Neural crest cell (in vitro differentiated cells): ENCODE measurements at places on chromosomes 2 and 18. TPM values are rescaled to one million over a fixed set of nuclear protein-coding genes. Genes with fewer than 3 reads are reported as not detected.

The ALPP gene
- total RNA-seq, result not detected in 2 replicates

- peaks cover 20% of the 10 kb centered on the region for H3K36me3 ChIP-seq
- H3K27ac ChIP-seq, result no peak overlapping the region
- no peak overlapping the region for H3K4me3 ChIP-seq
- H3K4me1 ChIP-seq, result no peaks in the 10 kb centered on the region
- DNase-seq, result no peak
Observed at GRCh38 chr2:47499093-47499492, 96.1 kb downstream of the MSH2 start.

GRCh38 chr2:82169379-82169778 is 1864.8 kb upstream of the LRRTM1 start:
- no peaks in the 10 kb centered on the region for H3K27me3 ChIP-seq
- no peak overlapping the region for H3K4me3 ChIP-seq
- no peak overlapping the region for H3K27ac ChIP-seq
- H3K36me3 ChIP-seq, result no peaks in the 10 kb centered on the region
- DNase-seq, result no peak

DNA sequence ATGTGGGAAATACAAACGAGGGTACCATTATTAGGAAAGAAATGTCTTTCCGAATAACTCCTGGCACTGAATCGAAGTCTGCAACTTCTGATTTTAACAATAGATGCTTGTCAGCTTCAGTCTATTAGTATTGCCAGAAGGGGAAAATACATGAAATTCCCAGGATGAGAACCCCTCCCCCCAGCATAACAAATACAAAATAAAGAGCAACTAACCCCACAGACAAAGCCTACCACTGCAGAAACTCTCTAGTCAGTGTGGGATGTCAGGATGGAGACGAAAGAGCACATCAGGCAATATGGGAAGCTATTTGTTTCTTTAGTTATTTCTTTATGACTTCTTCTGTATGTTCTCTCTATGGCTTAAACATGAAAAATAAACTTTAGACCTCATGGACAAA is 365.0 kb upstream of the CDH2 start:
- H3K4me1 ChIP-seq, result peaks cover 15% of the 10 kb centered on the region
- peak overlapping the region; percentile 44 for H3K27ac ChIP-seq
- no peak overlapping the region for H3K4me3 ChIP-seq
- no peaks in the 10 kb centered on the region for H3K27me3 ChIP-seq
- DNase-seq, result no peak

The SLC14A1 gene
- not detected in 2 replicates for total RNA-seq

GRCh38 chr2:19846030-19846429 is 55.8 kb downstream of the TTC32 start:
- DNase-seq, result no peak
- H3K27me3 ChIP-seq, result peaks cover 5% of the 10 kb centered on the region
- H3K27ac ChIP-seq, result no peak overlapping the region
- no peaks in the 10 kb centered on the region for H3K4me1 ChIP-seq
- H3K36me3 ChIP-seq, result no peaks in the 10 kb centered on the region

- no peak overlapping the region for H3K27ac ChIP-seq
- H3K4me1 ChIP-seq, result peaks cover 4% of the 10 kb centered on the region
- H3K36me3 ChIP-seq, result no peaks in the 10 kb centered on the region
Observed at GRCh38 chr2:40457837-40458236, 5.9 kb upstream of the SLC8A1 start.

DNA sequence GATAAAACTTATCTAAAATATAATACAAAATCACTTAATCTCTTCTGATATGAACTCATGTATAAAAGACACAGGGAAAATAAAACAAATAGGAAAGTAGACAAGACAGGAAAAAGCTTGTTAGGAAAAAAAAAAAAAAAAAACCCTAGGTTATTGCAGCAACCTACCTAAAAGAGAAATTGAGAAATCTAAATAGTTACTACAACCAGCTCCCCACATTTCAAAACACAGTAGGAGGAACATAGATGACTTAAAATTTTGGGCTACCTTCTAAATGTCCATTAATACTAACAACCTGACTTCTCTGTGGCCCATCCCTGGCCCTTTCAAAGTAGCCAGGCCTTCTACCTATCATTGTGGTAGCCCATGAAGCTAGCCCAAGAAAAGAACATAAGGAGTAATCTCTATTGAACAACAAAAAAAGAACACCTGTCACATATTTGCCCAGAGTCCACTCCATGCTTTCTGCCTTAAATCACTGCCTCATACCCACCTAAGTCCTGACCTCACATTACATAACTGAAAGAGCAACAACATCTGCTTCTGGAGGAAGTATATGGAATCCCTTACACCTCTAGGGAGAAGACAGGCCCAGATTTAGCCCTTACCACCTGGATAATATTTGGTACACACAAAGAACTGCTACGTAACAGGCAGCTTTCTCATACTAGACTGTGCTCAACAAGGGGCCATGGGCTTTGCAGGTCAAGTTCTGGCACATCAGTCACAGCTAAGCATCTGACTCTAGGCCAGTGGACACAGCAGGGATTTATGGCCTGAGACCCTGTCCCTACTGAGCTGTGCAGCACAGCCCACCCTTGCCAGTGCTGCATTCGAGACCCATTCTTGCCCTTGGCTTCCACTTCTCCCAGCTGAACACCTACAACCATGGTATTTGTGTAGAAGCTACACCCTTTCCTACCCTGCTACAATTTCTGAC is 8.5 kb downstream of the SUCLG1 start:
- peak overlapping the region; percentile 44 for H3K27ac ChIP-seq
- no peaks in the 10 kb centered on the region for H3K27me3 ChIP-seq
- H3K36me3 ChIP-seq, result peaks cover 5% of the 10 kb centered on the region
- peaks cover 14% of the 10 kb centered on the region for H3K4me1 ChIP-seq

The PASK gene
- total RNA-seq, result 64.2 and 71.3 TPM in 2 replicates

The ALPI gene
- total RNA-seq, result not detected in 2 replicates

DNA sequence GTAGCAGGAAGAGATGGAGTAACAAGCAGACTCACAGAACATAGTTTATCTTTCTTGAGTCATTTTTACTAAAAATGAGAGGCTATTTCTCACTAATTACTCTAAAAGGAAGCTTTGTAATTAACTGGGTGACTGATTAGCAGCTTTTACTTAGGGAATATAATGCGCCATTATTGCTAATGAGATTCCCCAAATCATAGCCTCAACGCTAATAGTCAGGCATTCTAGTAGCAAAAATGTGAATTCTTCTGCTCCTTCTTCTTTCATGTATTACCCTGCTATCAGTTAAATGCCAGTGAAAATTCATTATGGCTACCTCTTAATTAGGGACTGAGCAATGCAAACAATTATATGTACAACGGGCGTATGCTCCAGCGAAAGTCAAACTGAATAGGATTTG is 349.8 kb downstream of the CDH19 start:
- no peaks in the 10 kb centered on the region for H3K36me3 ChIP-seq
- no peaks in the 10 kb centered on the region for H3K27me3 ChIP-seq
- peaks cover 5% of the 10 kb centered on the region for H3K4me1 ChIP-seq
- no peak for DNase-seq
- H3K4me3 ChIP-seq, result no peak overlapping the region

GRCh38 chr2:14322306-14322705 is 310.2 kb upstream of the LRATD1 start:
- no peak overlapping the region for H3K4me3 ChIP-seq
- DNase-seq, result no peak
- no peaks in the 10 kb centered on the region for H3K36me3 ChIP-seq
- peaks cover 4% of the 10 kb centered on the region for H3K27me3 ChIP-seq
- H3K27ac ChIP-seq, result no peak overlapping the region

- no peak for DNase-seq
- no peak overlapping the region for H3K27ac ChIP-seq
- no peaks in the 10 kb centered on the region for H3K36me3 ChIP-seq
- H3K27me3 ChIP-seq, result no peaks in the 10 kb centered on the region
- H3K4me3 ChIP-seq, result no peak overlapping the region
Observed at GRCh38 chr2:164655750-164656149, 34.5 kb upstream of the GRB14 start.

The SLC39A10 gene
- total RNA-seq, result 72.7 and 78.5 TPM in 2 replicates

The DSC2 gene
- total RNA-seq, result 9.8 and 10.2 TPM in 2 replicates

DNA sequence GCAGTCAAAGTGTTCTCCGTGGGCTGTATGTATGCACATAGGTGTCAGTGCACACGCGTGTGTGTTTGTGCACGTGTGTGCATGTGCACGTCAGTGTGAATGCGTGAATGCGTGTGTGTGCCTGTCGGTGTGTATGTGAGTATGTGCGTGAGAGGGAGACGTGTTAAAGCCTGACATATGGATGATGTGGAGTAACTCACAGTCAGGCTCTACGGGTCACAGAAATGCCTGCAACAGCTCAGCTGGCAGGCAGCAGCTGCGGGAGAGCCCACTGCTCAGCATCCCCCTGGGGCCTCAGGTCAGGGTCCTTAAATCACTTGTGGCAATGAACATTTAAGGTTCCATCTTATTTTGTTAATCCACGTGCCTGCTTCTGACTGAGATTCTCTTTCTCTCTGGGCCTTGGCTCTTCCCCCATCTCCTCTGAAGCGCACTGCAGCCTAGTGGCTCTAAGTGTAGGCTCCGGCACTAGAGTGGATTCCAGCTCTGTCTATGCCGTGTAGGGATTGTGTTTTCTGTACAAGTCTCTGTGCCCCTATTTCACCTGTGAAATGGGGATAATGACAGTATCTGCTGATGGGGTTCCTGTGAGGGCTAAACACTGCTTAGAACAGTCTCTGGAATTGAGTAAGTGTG is 63.0 kb downstream of the DYSF start:
- H3K4me1 ChIP-seq, result no peaks in the 10 kb centered on the region
- H3K36me3 ChIP-seq, result no peaks in the 10 kb centered on the region
- no peaks in the 10 kb centered on the region for H3K27me3 ChIP-seq
- H3K4me3 ChIP-seq, result no peak overlapping the region
- no peak for DNase-seq
- H3K27ac ChIP-seq, result no peak overlapping the region

The MEP1B gene
- total RNA-seq, result not detected in 2 replicates

DNA sequence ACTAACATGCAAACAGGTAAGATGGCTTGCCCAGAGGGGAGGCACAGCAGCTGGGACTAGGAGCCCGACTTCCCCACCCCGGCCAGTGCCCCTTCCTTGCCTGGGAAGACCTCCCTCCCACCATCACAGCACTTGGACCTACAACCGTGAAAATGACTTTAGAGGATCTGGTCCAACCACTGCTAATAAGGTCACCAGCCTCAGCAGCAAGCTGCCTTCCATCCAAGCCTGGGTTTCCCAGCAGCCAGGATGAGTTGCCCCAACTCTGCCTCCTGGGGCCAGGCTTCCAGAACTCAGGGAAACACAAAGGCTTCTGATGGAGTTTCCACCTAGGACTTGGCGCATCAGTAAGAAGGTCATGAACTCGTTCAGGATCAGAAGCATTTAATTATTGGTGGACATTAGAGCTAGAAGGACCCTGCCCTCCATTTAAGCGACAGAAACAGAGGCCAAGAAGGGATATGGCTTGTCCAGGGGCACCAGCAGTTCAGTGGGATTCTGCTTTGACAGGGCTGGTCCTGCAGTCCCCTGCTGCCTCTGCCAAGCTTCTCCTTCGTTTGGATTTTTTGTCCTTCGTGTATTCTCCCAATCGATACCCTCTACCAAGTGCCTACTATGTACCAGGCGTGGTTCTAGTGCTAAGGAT is 403.0 kb upstream of the ID2 start:
- peaks cover 1% of the 10 kb centered on the region for H3K4me1 ChIP-seq
- H3K27me3 ChIP-seq, result no peaks in the 10 kb centered on the region
- DNase-seq, result no peak
- no peaks in the 10 kb centered on the region for H3K36me3 ChIP-seq
- H3K27ac ChIP-seq, result no peak overlapping the region

DNA sequence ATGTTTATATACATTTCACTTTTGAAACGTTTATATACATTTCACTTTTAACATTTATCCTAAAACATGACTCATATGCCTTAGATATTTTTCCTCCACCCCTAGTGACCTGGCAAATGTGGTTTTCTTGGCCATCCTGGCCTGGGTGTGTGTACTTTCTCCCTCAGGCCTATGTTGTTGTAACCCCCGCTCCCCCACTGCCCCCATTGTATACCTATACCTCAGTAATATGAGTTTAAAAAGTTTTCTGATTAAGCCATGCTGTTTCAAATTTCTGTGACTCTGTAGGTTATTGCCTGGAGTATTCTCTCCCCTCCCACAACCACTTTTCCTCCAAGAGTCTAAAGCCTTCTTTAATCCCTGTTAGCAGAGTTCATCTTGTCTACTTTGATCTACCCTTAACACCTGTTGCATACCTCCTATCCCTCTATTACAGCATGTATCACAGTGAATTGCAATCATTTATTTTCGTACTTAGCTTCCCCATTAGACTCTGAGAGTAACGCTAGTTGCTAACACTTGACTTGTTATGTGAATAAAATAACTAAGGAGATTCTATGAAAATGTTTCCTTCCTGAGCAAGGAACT is 67.9 kb downstream of the LCLAT1 start:
- peaks cover 32% of the 10 kb centered on the region for H3K4me1 ChIP-seq
- no peak overlapping the region for H3K27ac ChIP-seq
- no peak for DNase-seq
- peaks cover 20% of the 10 kb centered on the region for H3K36me3 ChIP-seq

DNA sequence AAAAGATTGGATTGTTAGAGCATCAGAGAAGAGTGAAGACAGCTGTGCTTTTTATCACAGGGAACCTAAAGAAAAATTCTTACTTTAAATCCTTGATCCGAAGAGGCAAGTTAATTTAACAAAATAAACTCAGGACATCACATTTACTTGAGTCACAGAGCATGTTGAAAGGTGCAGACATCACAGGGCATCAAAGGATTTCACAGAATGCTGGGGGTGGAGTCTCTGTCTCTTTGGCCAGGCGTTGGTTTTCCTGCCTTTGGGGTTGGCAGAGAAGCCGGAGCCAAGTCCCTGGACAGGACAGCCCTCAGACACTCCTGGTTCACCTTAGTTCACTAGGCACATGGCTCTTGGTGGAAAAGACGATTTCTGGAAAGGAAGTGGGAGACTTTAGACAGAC is 56.3 kb downstream of the SH3RF3 start:
- H3K27me3 ChIP-seq, result no peaks in the 10 kb centered on the region
- no peak overlapping the region for H3K4me3 ChIP-seq
- peaks cover 2% of the 10 kb centered on the region for H3K36me3 ChIP-seq

DNA sequence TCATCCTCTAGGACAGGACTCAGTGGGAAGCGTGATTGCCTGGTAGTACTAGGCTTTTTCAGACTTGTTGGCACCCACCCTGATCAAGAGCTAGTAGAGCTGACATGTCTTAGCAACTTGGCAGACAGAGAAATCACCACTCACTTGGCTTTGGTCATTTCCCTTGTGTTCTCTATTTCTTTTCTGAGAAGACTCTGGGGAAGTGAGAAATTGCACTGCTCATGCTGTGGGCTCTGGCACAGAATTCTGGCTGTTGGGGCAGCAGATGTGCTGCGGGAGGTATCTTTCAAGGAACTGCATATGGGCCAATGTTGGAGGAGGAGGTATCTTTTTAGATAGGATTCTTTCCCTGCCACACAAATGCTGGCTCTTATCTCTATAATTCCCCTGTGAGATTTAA is 529.1 kb upstream of the MEX3C start:
- DNase-seq, result no peak
- H3K27ac ChIP-seq, result no peak overlapping the region
- no peaks in the 10 kb centered on the region for H3K27me3 ChIP-seq
- H3K4me3 ChIP-seq, result no peak overlapping the region
- H3K36me3 ChIP-seq, result no peaks in the 10 kb centered on the region
- peaks cover 22% of the 10 kb centered on the region for H3K4me1 ChIP-seq

- no peaks in the 10 kb centered on the region for H3K27me3 ChIP-seq
- H3K36me3 ChIP-seq, result peaks cover 12% of the 10 kb centered on the region
- peak overlapping the region; percentile 67 for H3K4me3 ChIP-seq
- peaks cover 81% of the 10 kb centered on the region for H3K4me1 ChIP-seq
Observed at GRCh38 chr2:239195318-239195871, 205.4 kb downstream of the HDAC4 start.

The TTC39C gene
- total RNA-seq, result 23.0 and 23.5 TPM in 2 replicates

- no peaks in the 10 kb centered on the region for H3K4me1 ChIP-seq
- peaks cover 10% of the 10 kb centered on the region for H3K27me3 ChIP-seq
- H3K27ac ChIP-seq, result no peak overlapping the region
- no peaks in the 10 kb centered on the region for H3K36me3 ChIP-seq
- DNase-seq, result no peak
Observed at GRCh38 chr2:3683748-3684454, 19.5 kb upstream of the DCDC2C start.
